NCI-H510A treated with DMSO at 0.1 percent for 48 hours (cell line): ENCODE measurements at places on chromosomes 6 and 20.

- peak; percentile 1 for DNase-seq
Measured at GRCh38 chr6:107539409-107539808, 49.5 kb downstream of the SOBP start.

- no peak for DNase-seq
Measured at GRCh38 chr6:89961481-89961880, 67.2 kb downstream of the GJA10 start.

DNA sequence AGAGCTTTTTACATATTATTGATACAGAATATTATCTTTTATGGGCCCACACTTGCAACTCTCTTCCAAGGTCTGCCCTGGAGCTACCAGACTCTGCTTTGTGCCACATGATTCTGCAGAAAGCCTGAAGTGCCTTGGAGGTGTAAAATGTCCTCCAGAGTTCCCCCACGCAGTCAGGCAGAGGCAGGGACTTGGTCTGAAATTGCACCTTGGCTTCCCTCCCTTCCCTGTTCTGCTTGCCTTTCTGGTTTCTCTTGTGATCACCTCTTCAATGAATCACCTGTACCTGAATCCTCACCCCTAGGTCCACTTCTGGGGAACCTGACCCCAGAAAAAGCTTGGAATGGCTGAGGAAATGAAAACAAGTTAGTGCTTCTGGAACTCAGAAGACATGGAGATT is 43.0 kb upstream of the TGM2 start:
- no peak for DNase-seq

DNA sequence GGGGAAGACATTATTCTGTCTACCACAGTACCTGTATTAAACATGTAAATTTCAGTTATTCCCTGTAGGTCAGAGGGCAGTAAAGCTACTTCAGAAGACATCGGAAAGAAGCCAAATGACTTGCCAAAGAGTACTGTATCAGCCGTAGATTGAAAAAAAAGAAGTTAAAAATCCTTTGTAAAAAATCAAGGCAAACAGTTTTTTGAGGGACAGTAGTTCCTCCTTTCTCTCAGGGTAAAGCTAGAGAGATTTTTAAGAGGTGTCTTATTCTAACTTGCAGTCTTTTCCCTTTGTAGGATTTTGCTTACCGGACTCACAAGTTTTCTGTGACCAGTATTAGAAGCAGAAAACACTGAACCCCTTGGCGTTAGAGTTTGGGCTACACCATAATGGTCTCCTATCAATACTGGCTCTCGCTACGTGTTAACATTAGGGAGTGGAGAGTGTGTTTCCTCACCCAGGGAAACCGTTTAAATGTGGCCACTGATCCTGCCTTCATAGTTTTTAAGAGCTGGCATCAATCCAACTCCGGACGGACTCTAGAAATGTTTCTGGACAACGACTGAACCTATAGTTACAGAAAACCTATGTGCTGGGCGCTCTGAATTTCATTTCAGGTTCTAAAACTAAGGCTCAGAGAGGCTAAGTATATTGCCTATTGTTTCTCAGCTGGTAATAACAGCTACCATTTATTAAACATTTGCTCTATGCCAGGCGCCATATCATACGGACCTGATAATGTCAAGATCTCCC is 1.3 kb upstream of the ASXL1 start:
- peak; percentile 30 for DNase-seq

GRCh38 chr6:37320646-37321045 is 33.1 kb upstream of the RNF8 start:
- peak; percentile 6 for DNase-seq

- no peak for DNase-seq
Measured at GRCh38 chr20:20253039-20253743, 114.7 kb upstream of the INSM1 start.

- DNase-seq, result no peak
Measured at GRCh38 chr6:136618086-136618485, 67.9 kb upstream of the MAP7 start.

- DNase-seq, result no peak
Measured at GRCh38 chr6:5565971-5566370, 304.7 kb downstream of the FARS2 start.

GRCh38 chr6:52551483-52552277 is 25.2 kb downstream of the TRAM2 start:
- peak; percentile 99 for DNase-seq

DNA sequence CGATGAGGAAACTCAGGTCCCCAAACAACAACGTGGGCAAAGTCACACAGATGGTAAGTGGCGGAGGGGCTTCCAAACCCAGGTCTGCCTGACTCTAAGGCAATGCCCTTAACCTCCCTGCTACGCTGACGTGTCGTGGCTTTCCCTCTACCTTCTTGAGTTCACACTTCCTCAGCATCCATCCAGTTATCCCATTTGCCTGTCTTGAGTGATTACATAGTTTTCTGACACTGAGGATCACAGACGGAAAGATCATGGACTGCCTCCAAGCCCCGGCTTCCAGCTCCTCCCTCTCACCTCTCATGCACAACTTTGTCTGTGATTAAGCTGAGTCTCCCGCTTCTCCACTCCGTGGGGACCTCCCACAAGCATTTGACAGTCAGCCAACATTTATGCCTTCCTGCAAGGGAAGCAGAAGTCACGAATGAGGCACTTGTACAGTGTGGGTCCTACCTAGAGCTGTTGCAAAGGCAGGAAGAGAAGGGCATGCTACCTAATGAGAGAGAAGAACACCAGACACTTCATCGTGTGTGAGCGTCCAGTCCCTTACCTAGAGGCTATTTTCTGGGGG is 33.8 kb downstream of the TBC1D7 start:
- DNase-seq, result no peak

DNA sequence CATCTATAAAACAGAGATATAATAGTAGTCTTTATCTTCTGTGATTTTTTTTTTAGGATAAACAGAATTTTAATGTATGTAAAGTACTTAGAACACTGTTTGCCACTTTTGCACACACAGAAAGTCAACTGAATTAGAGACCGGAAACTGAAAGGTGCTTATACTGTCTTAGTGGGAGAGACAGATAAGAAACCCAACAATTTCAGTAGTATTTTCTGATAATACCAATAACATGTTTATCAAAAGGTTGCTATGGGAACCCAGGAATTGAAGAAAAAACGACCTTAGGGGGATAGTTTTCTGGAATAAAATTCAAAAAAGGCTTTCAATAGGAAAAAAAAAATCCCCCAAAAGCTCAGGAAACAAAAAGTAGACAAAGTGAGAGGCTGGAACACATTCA is 138.6 kb downstream of the BCKDHB start:
- no peak for DNase-seq

GRCh38 chr20:10924644-10925201 is 250.9 kb upstream of the JAG1 start:
- DNase-seq, result peak; percentile 96

- no peak for DNase-seq
Measured at GRCh38 chr20:24149175-24149574, 160.6 kb upstream of the GGTLC1 start.

GRCh38 chr6:72382602-72383529 is 239.0 kb upstream of the KCNQ5 start:
- DNase-seq, result no peak

- DNase-seq, result no peak
Measured at GRCh38 chr6:36375644-36376155, 11.8 kb downstream of the ETV7 start.

DNA sequence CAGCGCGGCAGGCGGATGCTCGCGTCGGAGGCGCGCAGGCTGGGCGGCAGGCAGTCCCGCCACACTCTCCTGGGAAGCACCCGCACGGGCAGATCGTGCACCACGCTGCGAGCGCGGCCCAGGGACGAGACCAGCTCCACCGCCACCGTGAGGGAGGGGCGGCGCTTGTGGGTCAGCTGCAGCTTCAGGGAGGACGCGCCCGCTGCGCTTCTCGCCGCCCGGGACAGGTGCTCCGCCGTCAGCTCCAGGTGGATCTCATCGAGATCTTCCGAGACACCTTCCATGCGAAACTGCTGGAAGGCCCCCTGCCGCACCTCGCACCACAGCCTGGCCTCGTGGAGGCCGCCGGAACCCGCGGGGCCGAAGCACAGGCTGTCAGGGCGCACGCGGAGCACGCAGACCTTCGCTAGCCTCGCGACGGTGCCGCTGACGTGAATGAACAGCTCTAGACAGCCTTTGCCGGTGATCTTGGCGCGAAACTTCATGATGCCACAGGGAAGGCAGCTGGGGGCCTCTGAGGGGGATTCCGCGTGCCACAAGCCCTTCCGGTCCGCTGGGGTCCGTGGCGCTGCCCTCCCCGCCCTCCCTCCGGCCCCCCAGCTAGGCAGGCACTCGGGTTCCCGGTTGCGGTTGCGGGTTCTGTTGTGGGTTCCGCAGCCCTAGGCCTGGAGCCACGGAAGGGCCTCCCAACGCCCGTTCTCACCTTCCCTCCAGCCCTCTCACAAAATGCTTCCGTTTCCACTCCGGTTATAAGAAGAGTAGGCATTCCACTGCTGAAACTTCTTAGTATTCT is at the start of gene HUS1B:
Gene HUS1B, minus strand, starts transcription at position 641 of the 793 bp plus-strand sequence. Its CDS starts 156 bp downstream, at position 485.
- DNase-seq, result no peak
